ENCODE measurements at places on chromosomes 12 and 14.

- no peak for DNase-seq
These were observed 17.4 kb downstream of the PLXNC1 start for GRCh38 chr12:94165670-94166364.

GRCh38 chr12:82529101-82529500 lies 157.6 kb upstream of the TMTC2 start:
- no peak for DNase-seq

- DNase-seq, result no peak
These were observed 59.5 kb upstream of the ANKS1B start for GRCh38 chr12:100044266-100044665.

DNA sequence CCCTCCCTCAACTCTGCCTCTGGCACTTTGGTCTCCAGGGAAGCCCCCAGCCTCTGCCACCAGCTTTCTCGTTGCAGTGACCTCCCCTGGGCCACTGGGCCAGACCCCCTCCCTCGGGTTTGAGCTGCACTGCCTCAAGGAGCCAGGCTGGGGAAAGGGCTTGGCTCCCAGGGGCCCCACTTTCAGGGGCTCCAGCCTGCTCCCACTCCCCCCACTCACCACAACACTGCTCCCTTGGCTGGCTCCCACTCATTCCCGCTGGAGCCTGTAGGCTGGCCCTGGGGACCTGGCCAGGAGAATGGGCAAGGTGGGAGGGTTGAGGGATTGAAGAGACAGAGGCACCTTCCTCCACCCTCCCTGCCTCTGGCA lies 19.3 kb upstream of the KIF26A start:
- no peak for DNase-seq

- no peak for DNase-seq
These were observed 87.3 kb downstream of the TTC7B start for GRCh38 chr14:90728951-90729350.

- no peak for DNase-seq
These were observed 270.5 kb upstream of the PWP1 start for GRCh38 chr12:107415071-107415470.

GRCh38 chr14:61923348-61923747 lies 161.1 kb downstream of the SNAPC1 start:
- DNase-seq, result no peak

GRCh38 chr14:77313371-77313770 lies 7.3 kb downstream of the POMT2 start:
- no peak for DNase-seq

DNA sequence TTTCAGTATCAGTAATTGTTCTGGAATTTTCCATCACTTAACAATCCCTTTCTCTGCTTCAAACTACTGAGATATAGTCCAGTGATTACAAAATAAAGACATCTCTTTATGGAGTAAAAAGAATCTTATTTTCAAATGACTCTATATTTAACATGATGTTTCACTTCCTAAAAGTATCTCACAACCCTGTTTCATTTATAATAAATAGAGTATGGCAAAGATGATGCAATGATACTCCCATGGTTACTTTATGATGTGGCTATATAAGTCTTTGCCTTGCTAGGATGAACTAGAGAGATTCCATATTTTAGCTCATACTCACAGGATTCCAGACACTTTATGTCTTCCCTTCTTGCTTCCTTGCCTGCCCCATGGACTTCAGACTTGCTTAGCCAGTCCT lies 953.5 kb upstream of the MDGA2 start:
- DNase-seq, result no peak

- no peak for DNase-seq
These were observed 348.0 kb downstream of the RAD51B start for GRCh38 chr14:68167383-68168087.

DNA sequence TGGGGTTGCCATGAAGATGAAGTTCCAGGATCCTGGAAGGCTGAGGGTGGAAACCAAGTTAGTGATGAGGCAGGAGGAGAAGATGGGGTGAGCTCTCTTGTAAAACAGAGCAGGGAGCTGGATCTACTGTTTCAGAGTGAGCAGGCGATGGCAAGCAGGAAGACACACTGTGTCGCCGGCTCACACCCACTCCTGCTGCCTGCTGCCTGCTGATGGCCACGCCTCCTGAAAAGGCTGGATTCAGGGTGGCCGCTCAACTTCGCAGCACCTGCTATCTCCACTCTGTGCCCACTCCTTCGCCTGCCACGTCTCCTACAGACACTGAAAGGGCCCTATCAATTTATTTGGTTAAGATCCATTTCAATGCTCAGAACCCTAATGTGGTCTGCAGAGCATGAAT lies 96.1 kb downstream of the RBM19 start:
- DNase-seq, result no peak

DNA sequence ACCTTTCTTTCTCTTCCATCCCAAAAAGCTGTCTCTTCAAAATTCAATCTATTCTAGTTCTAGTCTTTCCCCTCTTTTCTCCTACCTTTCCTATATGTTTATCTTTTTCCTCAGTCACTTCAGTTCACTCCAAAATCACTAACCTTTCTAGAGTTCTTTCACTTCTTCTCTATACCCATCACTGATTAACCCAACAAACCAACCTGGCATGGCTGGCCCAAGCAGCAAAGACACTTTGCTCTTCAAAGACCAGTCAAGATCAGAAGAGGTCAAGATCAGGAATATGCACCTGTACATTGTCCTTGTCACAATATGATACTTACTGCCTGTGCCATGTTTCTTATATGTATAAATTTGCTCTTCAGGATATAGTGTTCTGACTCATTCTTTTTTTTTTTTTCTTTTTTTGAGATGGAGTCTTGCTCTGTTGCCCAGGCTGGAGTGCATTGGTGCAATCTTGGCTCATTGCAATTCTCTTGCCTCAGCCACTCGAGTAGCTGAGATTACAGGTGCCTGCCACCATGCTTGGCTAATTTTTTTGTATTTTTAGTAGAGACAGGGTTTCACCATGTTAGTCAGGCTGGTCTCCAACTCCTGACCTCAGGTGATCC lies 112.9 kb downstream of the C12orf42 start:
- DNase-seq, result no peak

- DNase-seq, result no peak
These were observed 67.2 kb upstream of the SYT1 start for GRCh38 chr12:78797196-78797931.

DNA sequence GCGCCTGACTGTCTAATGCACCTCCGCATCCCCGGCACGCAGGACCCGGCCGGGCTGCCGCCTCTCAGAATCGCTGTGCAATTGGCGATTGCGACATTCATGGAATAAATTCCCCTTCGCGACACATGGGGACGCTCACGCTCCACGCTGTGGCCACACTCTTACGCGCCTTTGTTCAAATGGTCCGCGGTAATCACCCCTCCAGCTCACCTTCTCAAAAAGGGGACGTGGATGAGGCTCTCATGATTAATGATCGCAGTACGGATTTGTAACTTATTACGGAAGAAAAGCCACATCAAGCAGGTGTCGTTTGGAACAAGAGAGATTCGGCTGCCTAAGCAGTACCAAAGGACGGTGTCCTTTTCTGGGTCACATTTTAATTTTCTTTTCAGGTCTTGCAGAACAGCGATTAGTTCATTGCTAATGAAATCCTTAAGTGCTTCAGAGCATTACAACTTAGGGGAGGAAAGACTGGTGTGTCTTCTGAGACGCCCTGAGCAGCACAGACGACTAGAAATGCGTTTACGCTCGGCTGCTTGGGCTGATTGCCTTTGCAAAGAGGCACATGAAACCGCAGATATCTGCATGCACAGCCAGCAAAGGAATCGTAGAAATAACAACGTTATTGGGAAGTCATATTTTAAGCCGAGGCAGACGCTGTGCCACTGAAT lies 37.3 kb upstream of the ADGRD1 start:
- no peak for DNase-seq

DNA sequence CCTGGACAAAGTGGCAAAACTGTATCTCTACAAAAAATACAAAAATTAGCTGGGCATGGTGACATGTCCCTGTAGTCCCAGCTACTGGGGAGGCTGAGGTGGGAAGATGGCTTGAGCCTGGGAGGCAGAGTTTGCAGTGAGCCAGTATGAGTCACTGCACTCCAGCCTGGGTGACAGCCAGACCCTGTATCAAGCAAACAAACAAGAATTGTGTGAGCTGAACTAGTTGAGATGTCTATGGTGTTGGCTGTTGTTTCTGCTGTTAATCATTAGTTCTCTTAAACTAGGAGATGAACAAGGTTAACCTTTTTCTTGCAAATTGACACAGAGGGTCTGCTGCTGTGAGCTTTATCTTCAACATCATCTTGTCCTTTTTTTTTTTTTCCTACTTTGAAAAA lies 23.6 kb downstream of the RASSF3 start:
- no peak for DNase-seq

GRCh38 chr14:67491285-67491684 lies 2.8 kb upstream of the TMEM229B start:
- no peak for DNase-seq

GRCh38 chr14:21535545-21536417 lies 9.6 kb upstream of the SALL2 start:
- DNase-seq, result no peak

DNA sequence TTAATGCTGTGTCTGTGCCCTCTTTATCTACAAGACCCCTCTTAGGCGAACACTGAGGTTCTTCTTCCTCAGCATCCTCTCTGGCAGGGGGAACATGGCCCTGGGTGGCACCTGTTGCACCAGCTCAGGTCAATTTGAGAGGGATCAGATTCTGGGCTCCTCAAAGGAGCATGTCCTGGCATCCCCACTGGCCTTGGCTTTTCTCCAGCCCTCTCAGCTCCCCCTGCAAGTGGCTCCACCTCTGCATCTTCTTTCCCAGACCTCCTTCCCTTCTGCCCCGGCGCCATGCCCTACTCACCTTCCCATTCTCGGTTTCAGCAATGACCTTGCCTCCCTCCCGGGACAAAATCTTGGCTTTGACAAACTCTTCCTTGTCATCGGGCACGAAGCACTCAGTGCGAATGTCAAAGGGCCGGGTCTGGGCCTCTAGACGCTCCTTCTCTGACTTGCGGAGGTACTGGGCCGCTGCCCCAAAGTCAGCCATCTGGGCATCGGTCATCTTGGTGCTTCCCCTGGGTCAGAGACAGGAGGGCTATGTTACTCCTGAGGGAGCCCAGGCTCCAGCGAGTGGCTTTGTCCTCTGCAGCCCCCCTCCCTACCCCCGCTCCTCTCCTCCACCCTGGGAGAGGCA lies 1.2 kb downstream of the MYH6 start:
- no peak for DNase-seq

- no peak for DNase-seq
These were observed 113.8 kb downstream of the RERGL start for GRCh38 chr12:17976202-17976601.

DNA sequence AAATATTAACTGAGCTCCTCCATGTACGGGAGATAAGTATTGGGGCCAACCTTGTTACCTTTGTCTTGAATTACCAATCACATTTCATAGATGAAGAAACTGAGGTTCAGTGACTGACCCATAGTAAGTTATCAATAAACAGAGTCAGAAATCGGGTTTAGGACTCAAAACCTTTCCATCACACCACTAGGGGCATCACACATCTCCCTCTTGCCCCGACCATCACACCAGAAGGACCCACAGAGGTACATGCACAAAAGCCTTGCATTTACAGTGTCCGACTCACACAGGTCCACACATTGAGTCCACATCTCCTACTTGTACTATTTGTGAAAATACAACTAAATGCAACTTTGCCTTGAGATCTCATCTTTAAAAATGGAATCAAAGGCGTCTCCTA lies 29.4 kb downstream of the KCNA5 start:
- DNase-seq, result no peak

- no peak for DNase-seq
These were observed 463.3 kb upstream of the FOXG1 start for GRCh38 chr14:28303248-28303647.

DNA sequence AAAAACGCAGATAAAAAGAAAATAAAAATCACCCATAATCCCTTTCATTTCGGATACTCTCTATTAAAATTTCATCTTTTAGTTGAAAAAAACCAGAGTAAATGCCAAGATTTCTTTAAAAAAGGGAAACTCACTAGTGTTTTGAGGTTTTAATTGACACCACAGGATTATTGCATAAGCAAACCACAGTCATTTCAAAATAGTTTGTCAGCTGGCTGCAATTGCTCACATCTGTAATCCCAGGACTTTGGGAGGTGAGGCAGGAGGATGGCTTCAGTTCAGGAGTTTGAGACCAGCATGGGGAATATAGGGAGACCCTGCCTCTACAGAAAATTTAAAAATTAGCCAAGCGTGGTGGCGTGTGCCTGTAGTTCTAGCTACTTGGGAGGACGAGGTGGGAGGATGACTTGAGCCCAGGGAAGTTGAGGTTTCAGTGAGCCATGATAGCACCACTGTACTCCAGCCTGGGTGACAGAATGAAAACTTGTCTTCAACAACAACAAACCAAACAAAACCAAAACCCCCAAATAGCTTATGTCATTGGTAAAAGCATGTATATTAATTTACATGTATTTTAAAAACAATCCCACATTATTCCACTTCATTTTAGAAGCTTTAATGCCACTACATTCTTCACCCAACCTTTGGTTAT lies 48.8 kb downstream of the SYNE2 start:
- DNase-seq, result no peak

DNA sequence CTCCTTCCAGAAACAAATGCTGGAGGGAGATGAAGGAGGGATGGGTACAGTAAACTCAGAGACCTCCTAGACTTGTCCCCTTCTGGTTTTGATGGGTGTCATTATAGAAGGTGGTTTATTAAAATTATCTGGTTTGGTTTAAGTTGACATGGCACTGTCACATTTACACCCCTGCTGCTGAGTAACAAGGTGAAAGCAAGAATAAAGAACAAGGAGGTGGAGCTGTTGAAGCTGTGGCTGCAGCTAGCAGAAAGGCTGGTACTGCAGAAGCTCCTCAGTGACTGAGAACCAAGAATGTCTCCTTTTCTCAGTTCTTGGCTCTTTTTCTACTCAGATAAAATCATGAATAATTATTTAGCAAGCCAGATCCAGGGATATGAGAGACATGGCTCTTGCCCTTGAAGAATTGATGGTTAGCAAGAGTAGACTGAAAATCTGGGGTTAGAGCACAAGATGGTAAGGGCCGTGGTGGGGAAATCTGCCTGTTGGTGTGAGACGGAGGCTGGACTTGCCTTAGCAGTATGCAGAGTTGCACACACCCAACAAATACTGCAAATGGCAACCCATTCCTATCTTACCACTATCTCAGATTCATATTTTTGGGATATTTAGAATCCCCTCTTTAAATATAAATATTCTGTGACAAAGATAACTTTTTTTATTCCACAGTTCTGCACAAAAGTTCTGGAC lies at the start of gene GZMH:
TSS of gene GZMH (minus strand) at position 31 of the 690 bp plus-strand sequence. CDS start 72 bp downstream, outside the sequence.
- no peak for DNase-seq

- no peak for DNase-seq
These were observed 258.7 kb downstream of the SYT10 start for GRCh38 chr12:33180918-33181317.

- no peak for DNase-seq
These were observed 77.2 kb downstream of the NKX2-1 start for GRCh38 chr14:36442824-36443241.

DNA sequence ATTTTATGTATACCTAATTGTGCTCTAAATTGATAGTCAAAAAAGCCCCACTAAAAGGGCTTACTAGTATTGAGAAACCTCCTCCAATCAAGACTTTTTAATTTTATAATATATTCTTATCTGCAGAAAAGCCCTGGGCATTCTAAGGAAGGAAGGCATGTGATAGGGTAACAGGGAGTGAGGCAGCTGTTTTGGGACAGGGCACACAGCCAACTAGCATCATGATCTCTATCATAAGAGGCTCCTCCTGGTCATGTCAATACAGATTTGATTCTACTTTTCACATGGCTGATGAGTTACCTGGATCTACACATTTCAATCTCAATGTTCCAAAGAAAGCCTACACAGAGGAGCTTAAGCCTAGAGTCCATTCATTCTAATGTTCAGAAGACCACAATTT lies 9.1 kb downstream of the ADAM20 start:
- DNase-seq, result no peak

GRCh38 chr14:29896354-29896821 lies 31.3 kb downstream of the PRKD1 start:
- DNase-seq, result no peak

- no peak for DNase-seq
These were observed 86.8 kb downstream of the NUAK1 start for GRCh38 chr12:106051853-106052531.
